ENCODE measurements at places on chromosomes 12 and 14.

- DNase-seq: no peak
Observed at GRCh38 chr12:148676-149416, 65.1 kb downstream of the SLC6A12 start.

DNA sequence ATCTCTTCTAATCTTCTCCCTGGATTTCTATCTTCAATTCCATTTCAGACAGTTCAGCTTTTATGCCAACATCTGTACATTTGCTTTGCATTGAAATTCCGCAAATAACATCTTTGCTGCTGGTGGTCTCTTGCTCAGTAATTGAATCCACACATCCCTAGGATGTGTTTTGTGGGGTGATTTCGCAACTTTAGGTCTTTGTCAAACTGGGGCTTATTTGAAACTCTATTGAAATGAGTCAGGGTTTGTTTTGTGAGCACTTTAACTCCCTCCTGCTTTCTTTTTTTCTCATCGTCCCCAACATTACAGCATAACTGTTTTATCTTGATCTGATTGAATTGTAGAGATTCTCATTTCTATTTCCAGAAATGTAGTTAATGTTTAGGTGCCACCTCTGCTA is 404.3 kb downstream of the NPAS3 start:
- no peak for DNase-seq

GRCh38 chr12:100927826-100928225 is 133.2 kb downstream of the ANO4 start:
- no peak for DNase-seq

DNA sequence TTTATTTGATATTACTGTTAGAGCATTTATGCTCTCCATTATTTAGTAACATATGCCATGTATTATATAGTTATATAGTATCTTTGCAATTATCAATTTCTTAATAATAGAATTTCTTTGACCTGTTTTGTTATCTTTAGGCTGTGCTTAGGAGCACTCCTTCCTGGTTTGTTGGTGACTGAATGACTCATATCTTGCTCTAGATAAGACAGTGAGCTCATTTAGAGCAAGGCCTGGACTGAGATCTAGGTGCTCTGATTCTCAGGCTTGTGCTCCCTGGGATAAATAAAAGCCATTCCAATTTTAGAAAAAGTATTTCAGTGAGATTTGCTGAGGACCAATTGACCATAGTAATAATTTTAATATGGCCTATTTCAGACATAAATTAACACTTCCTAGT is 951.2 kb downstream of the FLRT2 start:
- no peak for DNase-seq

DNA sequence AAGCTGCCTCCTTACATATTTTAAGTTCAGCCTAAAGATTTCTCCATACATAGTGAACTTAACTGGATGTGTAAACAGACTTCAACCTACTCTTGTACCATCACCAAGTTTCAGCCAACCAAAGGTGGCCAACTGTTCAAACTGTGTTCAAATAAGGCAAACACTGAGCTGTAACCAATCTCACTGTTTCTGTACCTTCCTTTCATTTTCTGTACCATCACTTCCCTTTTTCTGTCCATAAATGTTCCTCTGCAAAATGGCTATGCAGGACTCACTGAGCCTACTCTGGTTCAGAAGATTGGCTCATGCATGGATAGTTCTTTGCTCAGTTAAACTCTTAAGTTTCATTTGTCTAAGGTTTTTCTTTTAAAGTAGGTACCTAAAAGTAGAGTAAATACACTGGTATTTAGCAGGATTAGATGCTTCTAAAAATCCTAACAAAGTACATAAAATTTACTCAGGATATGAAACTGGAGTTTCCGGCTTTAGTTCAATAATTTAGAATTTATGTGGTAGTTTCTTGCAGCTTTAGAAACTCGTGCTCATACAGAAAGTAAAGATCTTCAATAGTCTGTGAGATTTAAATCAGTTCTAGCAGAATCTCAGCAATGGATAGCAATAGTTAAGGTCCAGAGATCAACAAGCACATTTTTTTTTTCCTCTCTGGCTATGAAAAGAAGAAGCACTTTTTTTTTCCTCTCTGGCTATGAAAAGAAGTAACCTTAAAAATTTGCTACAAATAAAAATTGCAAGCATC is 282.0 kb upstream of the PPFIA2 start:
- DNase-seq: no peak

- DNase-seq: no peak
Observed at GRCh38 chr14:22026527-22026926, 352.9 kb upstream of the OR4E1 start.

DNA sequence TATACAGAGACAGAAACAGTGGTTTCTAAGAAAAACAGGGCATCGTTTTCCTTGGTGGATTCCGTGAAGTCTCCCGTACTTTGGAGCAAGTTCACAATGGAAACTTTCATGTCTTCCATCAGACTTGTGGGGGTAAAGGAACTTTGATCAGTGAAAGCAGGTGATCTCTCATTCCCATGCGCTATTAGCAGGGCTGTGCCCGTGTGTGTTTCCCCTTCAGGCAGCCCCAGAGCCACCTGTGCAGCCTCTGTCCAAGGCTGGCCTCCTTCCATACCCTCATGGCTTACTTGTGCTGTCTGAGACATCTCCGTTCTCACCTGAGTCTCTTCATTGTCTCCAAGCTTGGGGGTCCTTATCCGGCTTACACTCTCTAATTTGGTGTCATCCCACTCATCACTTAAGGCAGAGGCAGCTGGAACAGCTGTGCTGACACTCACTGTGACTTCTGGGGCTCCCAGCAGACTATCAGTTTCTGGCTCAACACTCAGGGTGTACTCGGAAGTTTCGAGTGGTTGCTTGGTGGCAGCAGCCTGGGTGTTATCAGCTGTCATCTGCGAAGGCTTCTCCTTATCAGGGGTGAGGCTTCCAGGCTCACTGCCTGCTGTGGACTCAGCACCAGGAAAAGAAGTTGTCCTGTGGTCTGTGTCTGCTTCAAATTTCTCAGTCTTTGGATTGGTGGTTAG is 13.8 kb downstream of the ARMH4 start:
- DNase-seq: no peak

DNA sequence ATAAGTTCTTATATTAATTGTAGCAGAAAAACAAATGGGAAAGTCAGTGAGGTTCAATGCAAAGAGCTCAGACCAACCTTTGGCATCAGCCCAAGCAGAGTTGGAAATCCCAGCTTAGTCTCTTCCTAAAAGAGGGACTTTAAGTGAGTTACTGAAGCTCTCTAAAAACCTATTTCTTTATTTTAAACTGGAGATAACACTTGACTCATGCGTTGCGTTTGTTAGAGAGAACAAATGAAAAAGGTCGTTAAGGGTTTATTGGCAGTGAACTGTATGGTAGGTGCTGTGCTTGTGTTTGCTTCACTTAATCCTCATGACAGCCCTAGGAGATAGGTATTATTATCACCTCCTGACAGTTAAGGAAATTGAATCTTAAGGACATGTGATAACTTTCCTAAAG is 396.5 kb downstream of the RAD51B start:
- DNase-seq: no peak

DNA sequence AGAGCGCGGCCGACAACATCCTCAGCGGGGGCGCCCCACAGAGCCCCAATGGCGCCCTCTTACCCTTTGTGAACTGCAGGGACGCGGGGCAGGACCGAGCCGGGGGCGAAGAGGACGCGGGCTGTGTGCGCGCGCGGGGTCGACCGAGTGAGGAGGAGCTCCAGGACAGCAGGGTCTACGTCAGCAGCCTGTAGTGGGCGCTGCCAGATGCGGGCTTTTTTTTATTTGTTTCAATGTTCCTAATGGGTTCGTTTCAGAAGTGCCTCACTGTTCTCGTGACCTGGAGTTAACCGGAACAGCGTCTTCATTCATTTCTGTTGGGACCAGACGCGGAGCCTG is 103.8 kb upstream of the FKBP4 start:
- DNase-seq: no peak
